ENCODE measurements at places on chromosomes 1 and 21. TPM values are rescaled to one million over a fixed set of nuclear protein-coding genes. Genes with fewer than 3 reads are reported as not detected.

AMY2A gene
- not detected for total RNA-seq

ITLN2 gene
- 0.18 TPM for total RNA-seq

CHIT1 gene
- total RNA-seq = not detected

PAQR6 gene
- total RNA-seq = 0.27 TPM

FUCA1 gene
- total RNA-seq = 6.6 TPM

CYP4Z1 gene
- total RNA-seq = not detected

ZBTB37 gene
- 2.8 TPM for total RNA-seq

CYP4X1 gene
- total RNA-seq = 1.7 TPM

PDC gene
- not detected for total RNA-seq

ZBED6 gene
- 6.6 TPM for total RNA-seq

PDZK1IP1 gene
- total RNA-seq = not detected

SLAMF9 gene
- total RNA-seq = not detected

MX2 gene
- 0.18 TPM for total RNA-seq

HSPA6 gene
- 0.75 TPM for total RNA-seq

GJA8 gene
- not detected for total RNA-seq

FBLIM1 gene
- total RNA-seq = 319 TPM

CACHD1 gene
- total RNA-seq = 1.0 TPM

TTF2 gene
- total RNA-seq = 13.1 TPM

LZIC gene
- total RNA-seq = 22.8 TPM

ZNF648 gene
- total RNA-seq = not detected

PARS2 gene
- total RNA-seq = 3.2 TPM

EPHB2 gene
- total RNA-seq = 50.7 TPM

SPRR3 gene
- not detected for total RNA-seq

HFM1 gene
- under 0.01 TPM for total RNA-seq

SMIM1 gene
- total RNA-seq = 1.0 TPM

RHBDL2 gene
- 0.09 TPM for total RNA-seq

DYNLT5 gene
- 0.94 TPM for total RNA-seq

RSPO1 gene
- total RNA-seq = not detected

AUNIP gene
- total RNA-seq = 3.9 TPM

TSSK3 gene
- total RNA-seq = 0.19 TPM

USP16 gene
- 26.4 TPM for total RNA-seq

FCRL2 gene
- total RNA-seq = not detected

RXFP4 gene
- total RNA-seq = not detected

COL8A2 gene
- total RNA-seq = 0.09 TPM

TNNI3K gene
- not detected for total RNA-seq

ACTA1 gene
- not detected for total RNA-seq

CA6 gene
- total RNA-seq = not detected

CTTNBP2NL gene
- total RNA-seq = 19.4 TPM
